Activated T-helper 1 cell treated with anti-CD3 and anti-CD28 coated beads, Interleukin-12 subunit alpha, Interleukin-12 subunit beta, Interleukin-2, Interleukin-4 antibody, amounts not matched to agents 30 ng/mL and 10 ng/mL and 1 ng/mL, durations not matched to agents 14 hours and 24 hours and 36 hours (primary cell): ENCODE measurements at places on chromosomes 7 and 10.

DNA sequence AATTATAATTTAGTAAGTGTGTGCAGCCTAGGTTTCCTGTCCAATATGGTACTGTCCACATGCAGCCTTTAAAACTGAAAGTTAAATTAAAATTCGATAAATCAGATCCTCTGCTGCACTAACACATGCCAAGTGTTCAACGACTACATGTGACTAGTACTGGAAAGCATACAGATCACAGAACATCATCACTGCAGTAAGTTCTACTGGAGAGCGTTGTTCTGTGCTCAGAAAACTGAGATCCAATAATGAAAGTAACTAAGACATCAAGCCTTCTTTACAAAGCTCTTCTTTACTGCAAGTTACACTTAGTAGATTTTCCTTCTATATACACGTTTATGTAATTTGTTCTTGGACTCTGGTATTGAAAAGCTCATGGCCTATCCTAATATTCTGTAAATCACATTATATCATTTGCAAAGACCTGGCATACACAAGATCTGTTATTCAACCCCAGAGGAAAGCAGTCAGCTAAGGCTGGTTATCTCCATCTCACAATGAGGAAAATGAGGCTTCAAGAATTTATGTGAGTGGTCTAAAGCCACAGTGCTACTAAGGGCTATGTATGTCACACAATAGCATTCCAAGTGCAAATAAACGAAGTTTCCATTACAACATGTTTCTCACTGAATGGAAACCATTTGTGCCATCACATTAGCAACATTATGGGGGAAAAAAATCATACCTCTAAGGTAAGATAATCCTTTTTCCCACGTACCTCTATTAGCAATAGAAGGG is 77.6 kb downstream of the VPS41 start:
- no peak for DNase-seq

- no peak for DNase-seq
Measured at GRCh38 chr10:10734356-10735064, 283.2 kb upstream of the CELF2 start.

- DNase-seq, result no peak
Measured at GRCh38 chr10:27446091-27446918, 57.8 kb upstream of the RAB18 start.

DNA sequence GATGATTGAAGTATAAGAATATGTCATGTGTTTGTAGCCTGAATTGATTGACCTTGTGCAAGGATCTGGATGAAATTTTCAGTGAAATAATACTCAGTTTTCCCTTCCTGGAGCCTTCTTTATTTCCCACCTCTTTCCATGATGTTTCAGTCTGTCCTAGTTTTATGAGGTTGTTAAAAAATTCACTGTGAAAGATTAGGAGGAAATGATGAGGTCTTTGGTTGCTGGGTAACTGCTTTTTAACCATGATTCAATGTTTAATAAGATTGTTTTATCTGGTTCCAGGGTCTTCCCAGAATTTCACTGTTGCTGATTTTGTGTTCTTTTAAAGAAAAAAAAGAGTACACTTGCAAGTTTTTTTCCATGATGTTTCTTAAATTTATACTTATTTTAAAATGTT is 221.5 kb downstream of the MBL2 start:
- DNase-seq, result no peak

GRCh38 chr10:9137368-9137767 is 1082.9 kb downstream of the GATA3 start:
- DNase-seq, result no peak

- DNase-seq, result no peak
Measured at GRCh38 chr10:54368984-54369383, 432.0 kb downstream of the PCDH15 start.

- DNase-seq, result no peak
Measured at GRCh38 chr10:5961405-5962100, 15.8 kb downstream of the IL15RA start.

GRCh38 chr7:1109581-1110310 is 21.8 kb downstream of the GPER1 start:
- no peak for DNase-seq

GRCh38 chr10:35167342-35167741 is 40.7 kb downstream of the CREM start:
- no peak for DNase-seq
